ENCODE measurements at places on chromosomes 3 and 15.

DNA sequence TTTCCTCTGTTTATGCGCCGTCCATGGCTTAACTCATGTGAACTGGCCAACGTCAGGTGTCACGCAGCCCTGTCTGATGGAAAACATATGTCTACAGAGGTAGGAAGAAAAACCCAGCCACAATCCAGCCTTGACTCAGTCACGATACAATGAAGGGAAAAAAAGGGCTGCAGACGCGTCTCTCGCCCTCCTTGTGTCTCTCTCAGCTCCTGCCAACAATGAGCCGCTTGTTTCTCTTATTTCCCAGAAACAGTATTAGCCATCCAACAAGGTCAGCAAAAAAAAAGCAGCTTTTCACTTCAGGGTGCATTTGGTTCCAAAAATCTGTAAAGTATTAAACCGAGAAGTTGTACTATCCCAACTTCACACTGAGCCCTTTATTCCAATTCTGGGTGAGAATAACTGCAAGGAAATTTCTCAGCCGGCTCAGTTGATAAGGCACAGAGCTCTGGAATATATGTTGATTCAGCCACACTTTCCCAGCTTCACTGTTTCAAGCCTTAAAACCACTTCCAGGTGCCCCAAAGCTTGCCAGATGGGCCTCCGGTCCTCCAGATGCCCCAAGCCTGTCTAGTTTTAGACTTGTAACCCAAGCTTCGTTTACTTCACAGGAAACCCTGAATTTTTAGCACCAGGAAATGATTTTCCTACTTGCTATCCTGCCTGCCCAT, 79.4 kb downstream of the TM4SF4 start:
- DNase-seq = no peak

DNA sequence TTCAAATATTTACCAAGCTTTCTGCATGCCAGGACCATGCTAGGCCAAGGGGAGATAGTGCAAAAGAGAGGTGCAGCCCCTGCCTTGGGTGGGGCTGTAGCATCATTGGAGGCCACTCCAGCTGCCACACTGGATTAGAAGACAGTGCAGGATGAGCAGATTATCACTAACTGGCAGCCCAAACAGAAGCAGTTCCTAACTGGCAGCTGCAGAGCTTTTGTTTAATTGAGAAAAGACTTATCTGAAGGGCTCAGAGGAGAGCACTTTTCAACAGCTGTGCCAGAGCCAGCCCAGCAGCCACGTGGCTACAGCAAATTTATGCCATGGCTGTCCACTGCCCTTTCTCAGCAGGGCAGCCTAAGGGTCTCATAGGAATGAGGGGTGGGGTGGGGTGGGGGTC, 13.5 kb upstream of the ACSBG1 start:
- no peak for DNase-seq

DNA sequence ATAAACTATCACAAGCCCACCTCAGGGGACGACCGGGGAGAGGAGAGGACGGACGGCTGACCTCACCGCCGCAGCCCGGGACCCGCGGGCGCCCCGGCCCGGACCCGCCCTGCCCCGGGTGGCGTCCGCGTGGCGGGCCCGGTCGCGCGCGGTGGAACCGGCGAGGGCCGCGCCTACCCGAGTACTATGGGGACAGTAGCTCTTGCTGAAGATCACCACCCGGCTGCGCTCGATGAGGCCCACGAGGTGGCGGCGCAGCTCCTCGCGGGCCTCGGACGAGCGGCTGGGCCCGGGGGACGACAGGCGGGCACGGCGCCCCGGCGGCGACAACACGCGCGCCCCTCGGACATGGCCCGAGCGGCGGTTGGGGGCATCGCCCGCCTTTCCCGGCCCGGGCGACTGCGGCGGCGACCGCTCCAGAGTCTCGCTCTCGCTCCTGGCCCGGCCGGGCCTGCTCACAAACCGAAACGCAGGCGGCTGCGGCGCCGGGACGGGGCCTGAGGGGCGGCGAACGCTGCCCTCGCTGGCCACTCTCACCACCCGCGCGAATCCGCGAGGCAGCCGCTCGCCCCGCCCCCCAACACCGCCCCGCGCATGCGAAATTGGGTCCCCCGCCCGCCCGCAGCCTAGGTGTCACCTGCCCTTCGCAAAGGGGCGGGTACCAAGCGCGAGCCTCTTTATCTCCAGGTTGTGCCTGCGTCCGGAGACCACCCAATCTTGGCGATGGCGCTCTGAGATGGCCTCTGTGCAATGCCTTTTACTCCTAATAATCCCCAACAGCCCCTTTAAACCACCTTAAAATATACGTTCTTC, at the start of gene TXNRD3:
Gene TXNRD3 (minus strand): TSS at position 554 of the 813 bp plus-strand sequence.
- DNase-seq = peak; percentile 31

GRCh38 chr15:101108461-101108775, 143.4 kb downstream of the CHSY1 start:
- DNase-seq = no peak

GRCh38 chr15:39642011-39642640, 61.2 kb downstream of the THBS1 start:
- no peak for DNase-seq

GRCh38 chr3:13580256-13581023, 31.5 kb downstream of the FBLN2 start:
- DNase-seq = no peak

DNA sequence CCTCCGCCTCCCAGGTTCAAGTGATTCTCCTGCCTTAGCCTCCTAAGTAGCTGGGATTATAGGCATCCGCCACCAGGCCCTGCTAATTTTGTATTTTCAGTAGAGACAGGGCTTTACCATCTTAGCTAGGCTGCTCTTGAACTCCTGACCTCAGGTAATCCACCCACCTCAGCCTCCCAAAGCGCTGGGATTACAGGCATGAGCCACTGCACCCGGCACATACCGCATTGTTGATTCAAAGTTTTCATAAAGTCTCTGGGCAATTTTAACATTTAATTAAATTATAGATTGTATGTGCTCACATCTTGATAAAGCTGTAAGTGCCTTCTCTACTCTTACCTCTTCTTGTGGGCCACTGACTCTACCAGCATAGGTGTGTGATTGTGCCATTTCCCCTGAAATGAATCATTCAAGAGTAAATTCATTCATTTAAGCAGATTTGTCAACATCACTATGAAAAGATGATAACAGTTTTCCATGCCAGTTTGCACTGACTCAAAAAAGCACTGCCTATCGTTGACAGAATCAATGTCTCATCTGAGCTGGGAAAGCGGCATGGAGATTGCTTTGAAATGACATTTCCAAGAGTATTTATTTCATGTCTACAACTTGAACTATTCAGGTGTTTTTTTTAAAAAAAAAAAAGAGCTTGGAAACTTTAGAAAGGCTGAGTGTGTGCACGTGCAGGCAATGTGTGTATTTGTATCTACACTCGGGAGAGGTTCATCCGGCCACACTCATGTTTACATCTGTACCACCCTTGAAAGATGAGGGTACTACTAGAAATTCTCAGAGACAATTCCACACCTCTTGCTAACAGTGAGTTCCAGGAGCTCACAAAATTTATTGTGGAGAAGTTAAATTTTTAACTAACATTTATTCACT, 3.5 kb downstream of the BCL2A1 start:
- DNase-seq = no peak
